ENCODE measurements at places on chromosomes 11 and 22. TPM values are rescaled to one million over a fixed set of nuclear protein-coding genes. Genes with fewer than 3 reads are reported as not detected.

- DNase-seq = no peak
These were observed 515 bp downstream of the BACE1 start for GRCh38 chr11:117315285-117316196.

DNA sequence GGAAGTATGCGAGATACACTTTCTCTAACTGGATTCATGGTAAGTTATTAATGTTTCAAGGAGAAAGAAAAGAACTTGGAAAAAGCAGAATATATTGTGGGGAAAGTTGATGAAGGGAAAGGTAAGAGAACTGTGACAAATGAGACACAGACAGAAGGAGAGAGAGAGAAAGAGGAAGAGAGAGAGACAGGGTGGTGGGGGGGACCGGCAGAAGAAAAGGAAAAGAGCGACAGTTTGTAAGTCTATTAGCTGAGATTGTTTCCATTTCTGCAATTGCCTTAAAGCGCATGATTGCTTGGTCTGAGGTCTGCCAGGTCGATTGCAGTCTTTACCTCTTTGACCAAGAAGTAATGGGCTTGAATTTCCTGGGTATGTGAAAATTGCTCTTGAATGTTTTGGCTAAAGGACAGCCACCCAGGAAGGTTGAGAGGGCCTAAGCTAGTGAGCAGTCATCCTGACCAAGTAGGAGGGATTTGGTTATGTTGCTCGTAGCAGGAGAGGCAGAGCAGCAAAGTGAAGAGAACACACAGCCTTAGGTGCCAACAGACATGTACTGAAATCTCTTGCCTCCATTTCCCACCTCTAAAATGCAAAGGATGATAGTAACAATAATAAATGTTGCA, 23.6 kb upstream of the TMA7B start:
- no peak for DNase-seq

DNA sequence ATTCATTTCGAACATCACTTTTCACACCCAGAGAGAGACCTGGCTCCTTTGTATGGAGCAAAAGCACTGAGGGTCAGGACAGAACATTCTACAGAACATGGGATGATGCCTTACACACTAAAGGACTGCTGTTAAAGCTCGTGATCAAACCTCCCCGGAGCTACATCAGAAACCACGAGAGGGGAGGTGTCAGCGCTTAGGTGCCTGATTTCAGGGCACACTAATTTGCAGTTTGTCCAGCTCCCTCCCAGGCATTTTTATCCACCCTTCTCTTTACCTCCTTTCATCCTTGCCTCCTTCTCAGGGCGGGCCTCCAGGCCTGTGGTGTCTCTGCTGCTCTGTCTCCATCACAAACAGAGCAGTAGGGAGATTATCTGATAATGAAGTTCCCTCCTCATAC, 127.5 kb downstream of the VPREB1 start:
- DNase-seq = no peak

DNA sequence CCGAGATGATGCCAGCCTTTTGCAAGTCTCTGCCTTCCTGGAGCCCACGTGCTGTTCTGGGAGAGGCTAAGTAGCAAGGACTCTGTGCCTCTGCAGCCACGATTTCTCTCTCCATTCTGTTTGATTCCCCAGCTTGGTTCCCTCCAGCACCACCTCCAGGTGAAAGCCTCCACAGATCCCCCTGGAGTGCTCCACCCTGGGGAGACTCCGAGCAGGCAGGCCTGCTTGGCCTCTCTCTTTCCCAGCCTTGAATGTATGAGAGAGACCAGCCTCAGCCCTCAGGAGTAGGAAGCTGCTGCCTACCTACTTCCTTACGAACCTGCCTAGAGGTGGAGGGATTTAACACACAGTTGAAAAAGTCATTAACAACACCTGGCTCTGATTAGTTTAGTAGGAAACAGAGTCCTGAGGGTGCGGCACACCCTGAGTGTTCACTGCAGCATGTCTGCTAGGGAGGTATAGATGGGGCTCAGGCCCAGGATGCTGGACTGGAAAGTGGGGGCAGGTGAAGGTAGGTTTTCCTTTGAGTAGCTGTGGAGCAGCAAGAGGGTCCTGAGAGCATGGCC, 22.5 kb downstream of the TMPRSS5 start:
- peak; percentile 28 for DNase-seq

Gene OR51I1
- not detected for total RNA-seq

Measured in endodermal cell (in vitro differentiated cells).